SK-N-MC (cell line): ENCODE measurements at places on chromosomes 11 and 22.

DNA sequence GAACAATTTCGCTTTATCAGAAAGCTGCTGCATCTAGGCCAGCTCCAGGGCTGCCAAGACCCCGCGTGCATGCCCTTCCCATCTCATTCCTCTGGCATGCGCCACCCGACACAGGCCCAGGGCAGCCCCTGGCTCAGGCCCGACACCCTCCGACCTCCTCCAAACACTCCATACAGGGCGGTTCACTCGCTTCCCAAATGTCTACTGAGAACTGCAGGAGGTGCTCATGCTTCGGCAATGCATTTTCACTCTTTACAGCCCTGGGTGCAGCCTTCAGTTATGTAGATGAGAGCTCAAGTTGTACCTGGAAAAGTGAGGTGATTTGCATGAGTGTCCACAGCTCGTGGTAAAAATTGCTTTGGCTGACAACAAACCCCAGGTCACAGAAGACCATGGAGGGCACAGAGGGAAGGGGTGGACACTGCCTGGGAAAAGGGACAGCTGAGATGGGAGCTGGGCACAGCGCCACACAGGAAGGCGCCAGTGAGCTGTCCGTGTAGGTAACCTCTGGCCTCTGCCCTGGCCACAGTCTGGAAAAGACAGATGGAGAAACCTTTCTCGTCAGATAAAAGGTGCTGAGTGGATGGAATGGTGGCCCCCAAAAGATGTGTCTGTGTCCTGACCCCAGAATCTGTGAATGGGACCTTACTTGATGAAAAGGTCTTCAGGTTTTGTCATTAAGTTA, 1351.9 kb downstream of the BRD1 start:
- no peak for DNase-seq

- DNase-seq, result no peak
Observed at GRCh38 chr11:64582885-64583284, 8.1 kb upstream of the SLC22A12 start.

GRCh38 chr11:134845474-134846327, 433.7 kb upstream of the B3GAT1 start:
- no peak for DNase-seq

DNA sequence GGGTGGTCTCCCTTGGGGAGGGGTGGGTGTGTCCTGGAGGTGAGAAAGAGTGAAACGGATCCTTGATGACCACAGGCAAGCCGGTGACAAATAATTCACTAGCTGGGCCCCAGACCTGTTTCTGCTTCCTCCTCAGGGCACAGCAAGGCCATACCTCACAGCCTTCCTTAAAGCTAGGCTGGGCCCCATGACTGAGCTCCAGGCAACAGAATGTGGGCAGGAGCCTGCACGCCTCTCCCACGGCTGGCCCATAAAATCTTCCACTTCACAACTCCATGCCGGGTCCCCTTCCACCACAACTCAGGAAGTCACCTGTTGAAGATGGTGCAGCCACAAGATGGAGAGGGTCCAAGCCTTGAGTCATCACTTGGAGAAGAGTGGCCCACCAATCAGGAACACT, 23.9 kb downstream of the SLC22A12 start:
- DNase-seq, result no peak

DNA sequence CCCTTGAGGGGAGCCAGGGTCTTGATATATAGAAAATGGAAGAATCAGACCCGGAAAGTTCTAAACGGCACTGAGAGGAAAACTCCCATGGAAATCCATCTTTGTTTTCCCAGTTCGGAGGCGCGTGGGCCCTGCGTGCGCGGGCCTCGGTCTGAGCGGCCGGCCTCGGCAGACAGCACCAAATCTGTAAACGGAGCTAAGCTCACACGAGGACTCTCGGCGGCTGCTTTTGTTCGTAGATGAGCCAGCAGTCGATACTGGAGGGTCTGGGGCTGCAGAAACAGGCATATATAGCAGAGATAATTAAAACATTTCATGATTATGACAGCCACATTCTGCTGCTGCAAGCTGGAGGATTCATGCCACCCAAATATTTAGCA, 68.5 kb upstream of the PPARA start:
- no peak for DNase-seq

GRCh38 chr11:27263046-27263445, 100.0 kb downstream of the CCDC34 start:
- DNase-seq, result no peak

- DNase-seq, result no peak
Observed at GRCh38 chr11:109929308-109929707, 163.9 kb upstream of the ZC3H12C start.
